Stimulated activated CD8-positive, alpha-beta memory T cell treated with anti-CD3 and anti-CD28 coated beads, Interleukin-4, amount 100 ng/mL, for 1 hour (primary cell): ENCODE measurements at places on chromosomes 16 and 17.

- DNase-seq: no peak
Observed at GRCh38 chr16:35011-35677, 18.3 kb downstream of the POLR3K start.

GRCh38 chr17:56638591-56639051 is 45.1 kb downstream of the NOG start:
- no peak for DNase-seq

DNA sequence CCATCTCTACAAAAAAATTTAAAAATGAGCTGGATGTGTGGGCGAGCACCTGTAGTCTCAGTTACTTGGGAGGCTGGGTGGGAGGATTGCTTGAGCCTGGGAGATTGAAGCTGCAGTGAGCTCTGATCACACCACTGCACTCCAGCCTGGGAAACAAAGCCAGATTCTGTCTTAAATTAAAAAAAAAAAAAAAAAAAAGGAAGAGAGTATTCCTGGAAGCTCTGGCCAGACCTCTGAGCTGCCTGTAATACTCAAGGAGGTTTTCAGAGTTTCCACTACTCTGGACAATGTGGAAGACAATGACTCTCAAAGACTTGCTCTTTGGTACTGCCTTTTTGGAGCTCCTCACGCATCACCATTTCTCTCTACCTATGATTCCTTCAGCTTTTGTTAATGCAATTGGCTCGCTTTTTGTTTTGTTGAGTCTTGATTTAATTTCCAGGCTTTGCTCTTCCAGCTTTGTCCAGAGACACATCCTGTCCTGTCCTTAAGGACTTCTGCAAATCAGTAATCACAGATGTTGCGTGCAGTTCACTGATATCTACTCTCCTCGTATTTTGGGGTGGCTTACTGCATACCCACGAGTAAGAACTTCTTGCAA is 10.8 kb downstream of the CHD9 start:
- DNase-seq: no peak

- no peak for DNase-seq
Observed at GRCh38 chr16:54116124-54116655, 170.4 kb downstream of the IRX3 start.

DNA sequence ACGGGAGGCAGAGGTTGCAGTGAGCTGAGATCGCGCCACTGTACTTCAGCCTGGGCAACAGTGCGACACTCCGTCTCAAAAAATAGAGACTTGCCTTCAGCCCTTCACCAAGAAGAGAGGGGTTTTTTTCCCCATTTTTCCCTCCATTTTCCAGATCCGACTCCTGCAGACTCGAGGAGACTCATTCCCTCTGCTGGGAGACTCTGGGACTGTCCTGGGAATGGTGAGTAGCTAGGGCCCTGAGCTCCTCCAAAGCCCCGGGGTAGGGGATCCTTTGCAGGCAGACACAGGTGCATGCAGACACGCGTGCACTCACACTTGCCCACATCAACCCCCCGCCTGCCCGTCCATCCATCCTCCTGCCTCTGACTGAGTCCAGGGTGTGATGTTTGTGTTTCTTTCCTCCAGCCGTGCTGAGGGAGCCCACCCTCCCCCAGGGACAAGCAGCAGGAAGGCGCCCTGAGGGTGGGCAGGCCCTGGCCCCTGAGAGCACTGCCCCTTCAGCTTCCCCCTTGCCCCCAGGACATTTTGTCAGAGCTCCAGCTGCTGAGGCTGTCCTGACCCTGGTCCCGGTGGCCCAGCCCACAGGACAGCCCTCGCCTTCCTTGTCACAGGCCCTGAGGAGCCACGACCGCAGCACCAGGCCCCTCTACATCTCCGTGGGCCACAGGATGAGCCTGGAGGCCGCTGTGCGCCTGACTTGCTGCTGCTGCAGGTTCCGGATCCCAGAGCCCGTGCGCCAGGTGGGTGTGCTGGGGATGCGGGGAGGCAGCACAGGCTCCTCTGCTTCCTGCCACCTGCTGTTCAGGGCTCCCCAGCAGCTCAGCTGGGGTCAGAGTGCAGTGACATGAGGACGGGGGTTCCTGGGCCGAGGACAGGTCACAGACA is 10.2 kb downstream of the ENDOV start:
- no peak for DNase-seq

GRCh38 chr17:80793421-80793820 is 198.2 kb upstream of the CHMP6 start:
- no peak for DNase-seq

DNA sequence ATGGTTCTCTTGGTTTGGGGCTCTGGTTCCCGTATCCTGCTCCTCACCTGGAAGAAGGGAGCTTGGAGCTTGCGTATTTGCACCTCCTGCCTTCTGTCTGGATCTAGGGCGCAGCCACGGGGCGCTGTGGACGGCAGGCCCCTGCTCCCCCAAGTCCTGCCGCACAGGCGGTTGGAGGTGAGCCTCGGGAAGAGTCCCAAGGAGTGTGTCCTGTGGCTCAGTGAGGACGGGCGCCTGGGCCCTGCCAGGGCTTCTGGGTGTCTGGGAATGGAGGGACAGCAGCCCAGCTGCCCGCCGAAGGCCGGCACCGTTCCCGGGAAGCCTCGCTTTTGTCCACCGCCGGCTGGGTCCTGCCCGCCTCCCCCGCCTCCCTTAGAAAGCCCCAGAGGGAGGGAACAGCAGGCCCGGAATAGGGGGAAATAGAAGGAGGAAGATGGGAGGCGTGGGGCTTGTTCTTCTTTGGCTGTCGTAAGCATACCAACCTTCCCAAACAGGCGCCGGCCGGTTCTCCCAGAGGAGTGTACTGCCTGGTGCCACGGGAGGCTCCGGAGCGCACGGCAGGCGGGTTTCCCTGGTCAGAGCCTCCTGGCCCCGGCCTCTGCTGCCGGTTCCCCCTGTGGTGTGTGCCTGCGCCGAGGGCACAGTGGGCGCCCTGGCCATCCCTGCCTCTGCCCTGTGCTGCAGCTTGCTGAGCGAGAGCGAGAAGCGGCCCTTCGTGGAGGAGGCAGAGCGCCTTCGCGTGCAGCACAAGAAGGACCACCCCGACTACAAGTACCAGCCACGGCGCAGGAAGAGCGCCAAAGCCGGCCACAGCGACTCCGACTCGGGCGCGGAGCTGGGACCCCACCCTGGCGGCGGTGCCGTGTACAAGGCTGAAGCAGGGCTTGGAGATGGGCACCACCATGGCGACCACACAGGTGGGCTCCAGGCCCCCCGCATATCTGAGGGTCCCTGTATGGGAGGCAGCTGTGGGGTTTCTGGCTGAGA is 1.8 kb downstream of the SOX8 start:
- no peak for DNase-seq
